Mammary epithelial cell (primary cell): ENCODE measurements at places on chromosomes 7 and 10.

DNA sequence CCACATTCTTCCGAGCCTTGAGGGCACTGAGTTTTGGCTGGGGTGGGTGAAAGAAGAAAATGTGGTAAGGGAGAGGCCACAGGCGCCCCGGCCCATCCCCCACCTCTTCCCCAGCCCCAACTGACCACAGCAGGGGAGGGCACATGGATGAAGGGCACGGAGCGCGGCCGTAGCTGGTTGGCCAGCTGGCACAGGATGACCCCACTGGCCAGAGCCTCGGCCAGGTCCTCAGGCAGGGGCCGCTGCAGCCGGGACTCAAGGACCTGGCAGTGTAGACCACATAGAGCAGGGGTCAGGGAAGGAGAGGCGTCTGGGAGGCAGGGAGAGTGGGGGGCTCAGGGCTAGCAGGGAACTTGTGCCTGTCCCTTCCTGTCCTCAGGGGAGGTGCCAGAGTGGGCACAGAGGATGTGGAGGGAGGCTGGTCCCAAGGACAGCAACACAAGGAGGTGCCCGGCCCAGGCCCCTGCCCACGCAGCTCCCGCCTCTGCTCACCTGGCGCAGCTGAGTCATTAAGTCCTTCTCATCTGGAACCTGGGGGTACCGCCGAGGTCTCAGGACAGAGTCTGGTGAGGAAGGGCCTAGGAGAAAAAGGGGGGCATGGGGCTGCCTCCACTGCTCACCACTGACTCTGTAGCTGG lies 2.2 kb upstream of the SAP25 start:
- no peak for DNase-seq

DNA sequence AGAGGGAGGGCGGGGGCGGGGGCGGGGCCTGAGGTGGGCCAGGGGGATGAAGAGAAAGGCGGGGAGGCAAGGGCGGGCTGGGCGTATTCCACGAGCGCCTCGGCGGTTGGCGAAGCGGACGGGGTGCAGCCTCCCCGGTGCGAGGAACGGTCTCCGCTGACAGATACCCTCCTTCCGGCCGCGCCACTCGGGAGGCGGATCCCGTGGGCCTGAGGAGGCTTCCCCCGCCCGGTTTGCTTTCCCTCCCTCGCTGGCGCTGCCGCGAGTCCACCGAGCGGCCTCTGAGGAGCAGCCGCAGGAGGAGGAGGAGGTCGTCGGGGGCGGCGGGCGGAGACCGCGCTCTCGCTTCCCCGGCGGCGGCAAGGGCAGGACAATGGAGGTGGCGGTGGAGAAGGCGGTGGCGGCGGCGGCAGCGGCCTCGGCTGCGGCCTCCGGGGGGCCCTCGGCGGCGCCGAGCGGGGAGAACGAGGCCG lies at the start of gene TRIM24:
Gene TRIM24, plus strand, starts transcription at position 84 of the 473 bp plus-strand sequence. Its CDS starts 290 bp downstream, at position 374.
- DNase-seq = no peak

GRCh38 chr7:44380189-44380830 lies 54.9 kb upstream of the CAMK2B start:
- DNase-seq = no peak

- DNase-seq = no peak
Observed at GRCh38 chr7:75028299-75028698, 45.3 kb downstream of the RCC1L start.

DNA sequence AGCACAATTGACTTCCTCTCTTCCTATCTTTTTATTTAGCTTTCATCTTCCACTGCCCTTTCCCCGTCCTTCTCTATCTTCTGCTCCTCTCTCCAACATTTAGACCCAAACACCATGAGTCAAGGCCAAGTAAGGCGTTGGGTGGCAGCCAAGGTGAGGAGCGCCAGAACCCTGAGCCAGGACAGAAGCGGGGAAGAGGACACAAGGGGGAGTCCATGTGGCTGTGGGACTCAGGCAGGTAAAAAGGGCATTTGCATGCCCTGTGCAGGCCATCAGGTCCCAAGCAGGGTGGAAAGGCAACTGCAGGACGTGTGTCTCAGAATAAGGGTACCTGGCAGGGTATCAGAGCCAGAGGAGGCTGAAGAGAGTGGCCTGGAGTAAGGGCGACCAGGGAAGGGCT lies 192.4 kb upstream of the PFKP start:
- no peak for DNase-seq

- no peak for DNase-seq
Observed at GRCh38 chr10:93077860-93078337, 4.2 kb downstream of the CYP26A1 start.

GRCh38 chr7:33832271-33832721 lies 73.0 kb upstream of the BMPER start:
- DNase-seq = no peak

DNA sequence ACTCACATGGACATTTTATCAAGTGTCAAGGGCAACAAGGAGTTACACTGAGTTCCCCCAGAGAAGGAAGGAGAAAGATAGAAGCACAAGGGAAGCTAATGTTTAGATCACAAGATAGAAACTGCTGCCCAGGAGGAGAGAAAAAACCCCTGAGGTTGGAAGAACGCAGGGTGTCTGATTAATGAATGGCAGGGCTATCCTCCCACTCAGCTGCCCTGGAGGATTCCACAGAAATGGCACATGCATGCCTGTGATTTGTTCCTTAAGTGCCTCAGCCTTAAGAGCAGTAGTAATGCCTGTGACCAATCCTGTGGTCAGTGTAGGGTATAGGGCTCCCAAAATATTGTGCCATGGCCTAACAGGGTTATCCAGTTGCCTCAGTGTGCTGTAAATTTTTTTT lies 20.2 kb downstream of the DNAJB9 start:
- peak; percentile 45 for DNase-seq

DNA sequence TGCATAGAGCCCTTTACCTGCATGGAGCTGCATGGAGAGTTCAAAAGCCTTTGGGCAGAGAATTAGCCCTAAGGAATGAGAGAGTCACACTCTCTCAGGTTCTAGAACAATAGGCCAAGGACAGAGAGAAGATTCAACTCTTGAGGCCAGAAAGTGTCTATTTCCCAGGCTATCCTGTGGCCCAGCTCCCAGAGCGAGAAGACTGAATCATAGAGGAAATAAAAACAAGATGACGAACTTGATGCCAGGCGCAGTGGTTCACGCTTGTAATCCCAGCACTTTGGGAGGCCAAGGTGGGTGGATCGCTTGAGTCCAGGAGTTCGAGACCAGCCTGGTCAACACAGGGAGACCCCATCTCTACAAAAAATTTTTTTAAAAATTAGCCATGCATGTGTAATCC lies 18.3 kb upstream of the PODXL start:
- no peak for DNase-seq

GRCh38 chr7:134625550-134625949 lies 21.1 kb upstream of the BPGM start:
- DNase-seq = peak; percentile 90

GRCh38 chr10:938941-939678 lies 7.6 kb upstream of the LARP4B start:
- no peak for DNase-seq

DNA sequence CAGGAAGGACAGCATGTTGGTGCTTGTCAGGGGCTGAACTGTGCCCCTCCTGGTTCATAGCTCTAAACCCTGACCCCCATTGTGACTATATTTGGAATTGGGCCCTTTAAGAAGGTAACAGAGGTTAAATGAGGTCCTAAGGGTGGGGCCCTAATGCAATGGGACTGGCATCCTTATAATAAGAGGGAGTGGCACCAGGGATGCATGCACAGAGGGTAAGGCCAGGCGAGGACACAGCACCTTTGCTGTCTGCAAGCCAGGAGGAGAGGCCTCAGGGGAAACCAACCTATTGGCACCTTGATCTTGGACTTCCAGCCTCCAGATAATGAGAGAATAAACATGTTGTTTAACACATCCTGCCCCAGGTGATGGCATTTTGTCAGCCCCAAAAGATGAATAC lies 61.3 kb upstream of the EBF3 start:
- DNase-seq = no peak

DNA sequence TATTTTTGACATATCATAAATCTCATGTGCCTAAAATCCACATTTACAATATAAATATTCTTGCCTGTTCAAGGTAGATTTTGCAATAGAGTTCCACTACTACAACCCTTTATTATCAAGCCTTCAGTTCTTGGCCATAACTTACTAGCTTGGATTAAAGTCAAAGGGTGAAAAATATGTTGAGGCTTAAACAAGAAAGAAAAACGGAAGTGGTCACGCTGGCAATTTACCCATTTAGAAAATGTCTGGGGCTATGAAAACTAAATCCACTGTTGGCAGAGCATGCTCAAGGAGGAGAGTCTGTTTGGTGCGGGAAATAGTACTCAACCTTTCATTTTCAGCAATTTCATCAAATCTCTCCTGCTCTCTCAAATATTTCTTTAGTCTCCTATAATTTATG lies 209.8 kb upstream of the RHOBTB1 start:
- no peak for DNase-seq
